Nephron progenitor cell (in vitro differentiated cells): ENCODE measurements at places on chromosomes 4 and X.
A peak's percentile ranks its signal among the peaks of the same experiment; 100 is the strongest.

- no peak for DNase-seq
Observed at GRCh38 chr4:31084806-31085416, 364.7 kb downstream of the PCDH7 start.

GRCh38 chr4:123672987-123673386, 276.4 kb downstream of the SPRY1 start:
- DNase-seq: no peak

GRCh38 chr4:48270951-48271473, 1.4 kb upstream of the TEC start:
- no peak for DNase-seq

DNA sequence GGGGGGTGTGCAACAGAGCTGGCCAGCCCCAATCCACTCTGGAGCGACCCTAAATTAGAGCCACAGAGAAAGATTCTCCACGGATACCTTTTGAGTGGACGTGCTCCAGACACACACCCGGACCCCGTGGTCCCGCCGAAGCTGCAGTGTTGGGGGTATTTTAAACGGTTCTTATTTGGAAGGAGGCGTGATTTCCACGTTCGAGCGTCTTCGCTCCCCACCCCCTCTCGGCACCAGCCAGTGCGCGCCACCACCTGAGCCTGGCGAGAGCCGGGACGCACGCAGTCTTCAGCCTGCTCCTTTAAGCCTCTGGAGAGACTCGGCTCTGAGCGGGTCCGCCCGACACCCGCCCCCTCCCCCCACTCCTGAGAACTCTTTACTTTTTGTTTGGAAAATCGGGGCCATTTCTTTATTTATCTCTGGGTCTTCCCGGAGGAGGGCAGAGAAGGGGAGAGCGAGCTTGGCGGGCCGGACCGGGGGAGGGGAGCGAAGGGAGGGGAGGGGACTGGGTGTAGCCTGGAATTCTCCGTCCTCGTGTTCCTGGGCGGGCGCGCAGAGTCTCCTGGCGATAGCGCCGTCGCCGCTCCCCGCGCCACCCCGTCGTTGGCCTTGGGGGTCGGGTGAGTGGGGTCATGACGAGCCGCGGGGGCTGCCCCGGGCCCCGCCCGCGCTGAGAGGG, 668 bp upstream of the PTCHD1 start:
- peak; percentile 60 for DNase-seq

DNA sequence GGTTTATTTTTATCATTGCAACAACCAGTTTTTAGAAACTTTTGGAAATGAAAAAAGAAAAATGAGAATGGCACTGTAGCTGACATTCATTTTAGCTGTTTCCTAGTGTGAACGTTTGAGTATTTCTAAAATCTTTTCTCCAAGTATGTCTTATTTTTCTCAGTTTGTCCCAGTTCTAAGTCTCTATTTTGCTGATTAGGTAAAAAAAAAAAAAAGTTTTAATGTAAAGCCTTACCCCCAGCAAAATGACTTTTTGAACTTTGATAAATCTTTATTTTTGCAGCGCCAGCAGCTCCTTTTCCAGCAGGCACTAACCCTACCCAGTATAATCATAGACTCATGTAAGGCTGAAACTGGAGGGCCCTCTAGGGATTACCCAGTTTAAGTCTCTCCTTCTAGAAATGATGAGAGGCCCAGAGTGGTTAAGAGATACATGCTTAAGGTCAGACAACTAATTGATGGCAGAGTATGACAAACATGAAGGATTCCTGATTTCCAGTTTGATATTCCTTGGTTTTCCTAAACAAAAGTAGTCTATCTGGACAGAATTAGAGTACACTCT, 84.3 kb upstream of the SLC4A4 start:
- DNase-seq: no peak

DNA sequence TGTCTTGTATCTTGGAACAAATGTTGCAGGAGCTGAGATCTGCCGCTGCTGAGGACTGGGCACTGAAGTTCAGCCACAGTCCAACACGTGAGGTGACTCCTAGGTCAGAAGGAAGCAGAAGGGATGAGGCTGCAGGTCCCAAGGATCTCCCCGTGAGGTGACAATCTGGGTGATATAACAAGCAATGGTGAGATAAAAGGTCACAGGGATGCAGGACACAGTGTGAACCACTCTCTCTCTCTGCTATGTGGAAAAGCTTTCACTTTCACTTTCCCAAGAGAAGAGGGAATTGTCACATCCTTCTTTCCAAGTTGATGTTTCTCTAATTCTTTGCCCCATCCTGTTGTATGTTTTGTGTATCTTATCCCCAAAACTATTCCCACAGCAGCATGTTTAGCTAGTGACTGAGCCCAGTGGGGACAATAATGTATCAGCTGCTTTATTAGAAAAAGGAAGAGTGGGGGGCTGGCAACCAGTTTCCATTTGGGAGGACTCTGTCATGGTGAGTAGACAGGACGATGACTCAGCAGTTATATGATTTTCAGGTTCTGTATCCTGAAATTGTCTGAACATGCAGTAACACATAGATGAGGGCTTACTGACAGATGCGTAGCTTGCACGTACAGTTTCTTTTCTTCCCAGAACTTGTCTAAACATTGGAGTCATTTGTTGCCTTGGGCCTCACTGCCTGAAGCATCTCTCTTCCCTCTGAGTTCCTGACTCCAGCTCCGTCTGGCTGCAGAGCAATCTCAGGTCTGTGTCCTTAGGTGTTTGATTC, 1415.8 kb upstream of the TENM3 start:
- DNase-seq: no peak

DNA sequence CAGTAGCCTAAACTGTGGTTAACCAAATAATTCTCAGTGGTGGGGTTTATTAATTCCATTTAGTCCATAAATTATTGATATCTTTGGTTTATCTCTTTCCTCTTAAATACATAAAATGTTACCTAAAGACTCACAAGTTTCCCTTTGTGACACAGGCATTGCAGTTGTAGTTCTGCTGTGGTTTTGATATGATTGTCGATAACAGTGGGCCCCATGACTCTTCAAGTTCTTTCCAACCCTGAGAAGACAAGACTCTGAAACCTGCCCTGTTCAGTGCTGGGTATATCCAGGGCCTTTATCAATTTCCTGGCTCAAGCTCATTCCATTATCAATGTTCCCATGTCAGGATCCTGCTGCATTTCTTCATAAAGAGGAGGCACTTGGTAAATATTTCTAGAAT, 117.9 kb upstream of the TBC1D9 start:
- no peak for DNase-seq

GRCh38 chr4:166662266-166662843, 571.9 kb downstream of the SPOCK3 start:
- DNase-seq: no peak

DNA sequence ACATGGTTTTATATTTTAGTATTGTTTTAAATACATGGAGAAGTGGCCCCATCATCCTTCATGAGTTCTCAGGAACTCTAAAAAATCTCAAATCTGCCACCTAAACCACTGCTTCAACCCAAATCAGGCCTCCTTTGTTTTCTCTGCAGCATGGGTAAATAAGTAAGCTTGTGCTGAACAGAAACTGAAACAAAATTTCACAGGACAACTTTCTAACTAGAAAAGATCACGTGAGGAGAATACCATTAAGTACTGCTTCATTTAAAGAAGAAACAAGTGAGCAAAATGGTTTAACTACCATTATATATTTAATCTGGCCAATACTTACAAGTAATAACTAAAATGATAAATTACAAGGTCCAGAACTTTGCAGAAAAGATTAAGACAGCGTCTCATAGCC, 2.5 kb downstream of the ARAP2 start:
- no peak for DNase-seq

- DNase-seq: no peak
Observed at GRCh38 chr4:102355748-102356147, 10.5 kb upstream of the SLC39A8 start.

GRCh38 chr4:174631901-174632758, 109.8 kb upstream of the HPGD start:
- DNase-seq: peak; percentile 6

GRCh38 chrX:80285131-80285773, 135.0 kb upstream of the TENT5D start:
- DNase-seq: peak; percentile 31

DNA sequence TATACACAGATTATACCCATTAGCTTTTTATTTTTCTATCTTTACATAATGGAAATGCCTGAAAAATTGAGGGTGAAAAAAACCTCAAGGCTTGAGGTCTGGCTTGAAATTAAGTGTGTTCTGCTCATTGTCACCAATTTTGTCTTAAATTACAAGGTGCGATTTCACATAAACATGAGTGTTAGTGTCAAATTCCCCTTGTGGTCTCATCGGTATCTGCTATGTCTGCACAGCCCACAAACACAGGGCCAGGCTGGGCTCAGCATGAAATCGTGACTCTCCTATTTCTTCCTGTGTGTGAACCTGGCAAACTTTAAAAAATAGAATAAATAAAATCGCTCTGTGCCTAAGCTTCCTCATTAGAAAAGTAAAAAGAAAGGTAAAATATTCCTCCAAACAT, 109.1 kb downstream of the CRLF2 start:
- DNase-seq: no peak

GRCh38 chrX:54991706-54992105, 2.3 kb downstream of the PFKFB1 start:
- DNase-seq: no peak

DNA sequence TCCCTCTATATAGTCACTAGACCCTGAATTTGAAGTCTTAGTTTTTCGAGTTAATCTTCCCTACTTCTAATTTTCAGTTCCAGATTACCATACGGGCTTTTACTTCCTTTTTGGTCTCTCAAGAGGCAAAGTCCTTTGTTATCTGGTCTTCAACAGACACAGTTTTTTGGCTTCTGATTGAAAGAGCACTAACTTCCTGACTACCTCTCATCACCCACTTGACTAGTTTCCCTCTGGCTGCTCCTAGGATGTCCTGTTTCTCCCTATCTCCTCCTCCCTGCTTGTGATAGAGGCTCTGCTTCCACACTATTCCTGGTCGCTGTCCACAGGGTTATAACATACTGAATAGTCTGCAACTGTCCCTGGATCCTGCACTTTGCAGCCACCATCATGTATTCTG, 16.7 kb upstream of the WDR44 start:
- no peak for DNase-seq

DNA sequence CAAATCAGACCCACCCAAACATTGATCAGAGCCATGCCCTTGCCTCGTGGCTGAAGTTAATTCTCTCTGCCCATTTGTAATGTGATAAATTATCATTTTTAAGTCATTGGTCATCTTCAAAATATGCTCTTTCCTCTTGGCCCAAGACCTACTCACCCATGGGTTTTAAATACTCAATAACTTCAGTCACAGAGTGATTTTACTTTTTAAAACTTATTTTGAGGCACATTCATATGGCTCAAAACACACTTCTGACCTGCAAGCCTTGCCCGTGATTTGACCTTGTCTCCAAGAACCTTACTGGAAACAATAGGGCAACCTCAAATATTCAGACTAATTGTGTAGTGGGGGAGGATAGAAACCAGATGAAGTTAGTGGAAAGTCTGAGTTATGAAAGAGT, 176.2 kb upstream of the LNX1 start:
- DNase-seq: no peak

DNA sequence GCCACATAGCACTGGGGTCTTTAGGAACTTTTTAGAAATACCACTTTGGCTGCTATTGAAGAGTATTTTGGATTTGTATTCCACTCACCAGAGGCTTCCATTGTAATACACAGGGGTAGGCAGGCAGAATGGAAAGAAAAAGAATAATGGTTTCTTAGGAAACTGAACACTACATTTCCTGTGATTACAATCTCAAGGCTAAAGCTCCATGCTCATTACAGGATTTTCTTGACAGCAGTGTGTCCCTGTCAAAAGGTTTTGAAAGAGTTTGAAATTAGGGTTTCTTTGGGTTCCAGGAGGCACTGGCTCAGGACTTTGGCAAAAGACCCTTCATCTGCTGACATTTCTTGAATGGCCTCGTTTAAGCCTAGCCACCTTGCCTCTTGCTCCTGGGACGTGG, 74.8 kb upstream of the STIM2 start:
- no peak for DNase-seq

GRCh38 chrX:21912989-21913388, 27.5 kb upstream of the SMS start:
- no peak for DNase-seq

- no peak for DNase-seq
Observed at GRCh38 chr4:15233626-15234025, 194.2 kb upstream of the C1QTNF7 start.

GRCh38 chr4:41880840-41881831, 54.1 kb upstream of the TMEM33 start:
- peak; percentile 49 for DNase-seq

DNA sequence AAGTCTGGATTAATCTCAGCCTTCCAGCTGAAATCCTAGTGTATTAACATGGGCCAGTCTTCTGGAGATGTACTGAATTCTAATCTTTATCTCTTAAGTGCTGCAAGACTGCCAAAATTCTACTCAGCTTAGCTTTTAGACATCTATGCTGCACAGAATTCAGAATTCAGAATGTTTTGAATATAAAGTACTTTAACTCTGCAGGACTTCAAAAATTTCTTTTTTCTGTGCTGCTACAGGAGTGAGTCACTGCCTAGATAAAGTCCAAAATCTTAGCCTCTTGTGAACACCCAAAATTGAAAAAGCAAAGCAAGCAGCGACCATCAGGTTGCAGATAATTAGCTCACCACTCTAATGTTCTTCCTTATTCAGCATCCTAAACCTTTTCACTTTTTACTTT, 1092.6 kb upstream of the PCDH10 start:
- DNase-seq: no peak

DNA sequence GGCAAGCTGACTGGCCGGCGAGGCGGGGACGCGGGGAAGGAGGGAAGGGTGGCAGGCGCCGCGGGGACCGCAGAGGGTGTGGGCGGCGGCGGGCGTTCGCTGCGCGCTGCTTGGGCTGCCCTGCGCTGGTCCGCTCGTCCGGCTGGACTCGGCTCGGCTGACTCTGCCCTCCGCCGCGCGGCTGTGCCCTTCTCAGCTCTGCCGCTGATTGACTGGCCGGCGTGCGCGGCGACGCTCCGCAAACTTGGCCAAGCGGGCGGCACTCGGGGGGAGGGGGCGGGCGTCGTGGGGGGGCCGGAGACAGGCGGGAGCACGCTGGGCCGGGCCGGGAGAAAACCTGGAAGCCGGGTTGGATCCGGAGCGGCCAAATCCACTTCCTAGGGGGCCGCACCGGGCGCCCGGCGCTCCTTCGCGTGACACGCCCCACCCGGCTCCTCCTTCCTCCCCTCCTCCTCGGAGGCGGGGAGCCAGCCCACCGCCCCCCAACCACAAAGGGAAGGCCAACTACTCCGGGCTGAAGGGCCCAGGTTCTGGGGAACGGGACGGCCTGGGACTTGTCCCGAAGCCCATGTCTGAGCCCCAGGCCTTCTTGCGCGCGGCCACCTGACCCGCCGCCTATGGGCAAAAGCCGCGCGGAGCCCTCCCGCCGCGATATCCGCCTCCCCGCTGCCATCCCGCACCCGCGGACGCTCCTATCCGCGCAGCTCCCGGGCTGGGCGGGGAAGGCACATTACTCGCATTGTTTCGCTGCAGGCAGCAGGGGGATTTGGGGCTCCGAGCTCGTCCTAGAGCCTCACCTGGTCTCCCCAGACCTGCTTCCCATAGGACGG, at the start of gene GPC4:
Gene GPC4 (minus strand): TSS at position 214 of the 830 bp plus-strand sequence. CDS start 524 bp downstream, outside the sequence.
- DNase-seq: peak; percentile 83

DNA sequence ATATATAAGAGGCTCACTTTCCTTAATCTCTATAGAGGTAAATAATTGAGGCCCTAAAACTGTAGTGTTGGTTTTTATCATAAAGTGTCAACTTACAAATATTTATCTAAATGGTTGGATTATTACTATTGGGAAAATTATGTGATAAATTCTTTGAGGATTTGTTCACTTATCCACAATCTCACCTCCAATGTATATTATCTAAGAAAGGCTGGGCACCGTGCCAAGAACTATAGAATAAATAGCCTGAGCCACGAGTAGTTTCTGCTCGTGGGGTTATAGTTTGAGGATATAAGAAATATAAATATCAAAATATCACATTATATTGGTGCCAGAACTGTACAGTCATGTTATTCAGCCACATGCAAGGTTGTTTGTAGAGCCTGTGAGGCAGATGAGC, 177.9 kb downstream of the VEGFC start:
- DNase-seq: no peak
